Right ventricle myocardium superior (tissue), 1 donor: ENCODE measurements at places on chromosomes 5 and 9.

GRCh38 chr9:70579686-70580085, 165.2 kb upstream of the KLF9 start:
- DNase-seq, result no peak

DNA sequence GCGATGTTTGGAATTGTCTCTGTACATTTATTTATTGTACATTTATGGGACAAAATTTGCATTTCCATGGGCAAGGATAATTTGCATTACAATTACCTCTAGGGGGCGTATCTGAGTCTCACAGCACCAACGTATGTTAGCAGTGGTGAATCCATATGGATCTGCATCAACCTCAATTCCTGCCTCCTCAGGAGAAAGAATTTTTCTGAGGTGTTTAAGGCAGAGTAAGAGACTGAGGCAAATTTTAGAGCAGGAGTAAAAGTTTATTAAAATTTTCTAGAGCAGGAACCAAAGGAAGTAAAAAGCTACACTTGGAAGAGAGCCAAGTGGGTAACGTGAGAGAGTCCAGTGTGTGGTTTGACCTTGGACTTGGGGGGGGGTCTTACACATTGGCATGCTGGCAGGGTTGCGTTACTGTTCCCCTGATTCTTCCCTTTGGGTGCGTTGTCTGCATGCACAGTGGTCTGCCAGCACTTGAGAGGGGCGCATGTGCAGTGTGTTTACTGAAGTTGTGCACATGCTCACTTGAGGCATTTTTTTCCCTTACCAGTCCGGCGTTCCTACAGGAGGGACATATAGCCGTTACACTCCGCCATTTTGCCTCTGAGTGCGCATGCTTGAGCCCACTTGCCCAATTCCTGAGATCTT, 21.0 kb upstream of the RAB14 start:
- DNase-seq, result no peak

GRCh38 chr9:88425538-88425950, 37.3 kb downstream of the SPIN1 start:
- no peak for DNase-seq

DNA sequence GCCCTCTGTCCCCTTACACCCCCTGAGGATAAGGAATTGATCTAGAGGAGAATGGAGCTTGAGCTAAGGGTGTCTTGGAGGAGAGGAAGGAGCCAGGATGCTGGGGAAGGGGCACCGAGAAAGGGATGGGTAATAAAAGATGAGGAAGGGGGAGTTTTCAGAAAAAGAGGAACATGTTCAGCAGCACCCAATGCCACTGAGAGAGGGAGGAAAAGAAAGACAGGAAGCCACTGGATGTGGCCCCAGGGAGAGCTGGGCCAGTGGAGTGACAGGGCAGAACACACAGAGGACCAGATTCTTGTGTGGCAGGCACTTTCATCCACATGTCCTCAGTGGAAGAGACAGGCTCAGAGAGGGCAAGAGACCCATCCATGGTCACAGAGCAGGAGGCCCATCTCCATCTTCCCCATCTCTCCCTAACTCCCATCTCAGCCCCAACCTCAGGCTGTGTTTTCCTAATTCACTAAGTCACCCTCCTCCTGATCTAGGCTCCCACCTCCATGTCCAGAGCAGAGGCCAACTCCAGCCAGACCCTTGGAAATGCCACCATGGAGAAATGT, 7.2 kb downstream of the PFN3 start:
- no peak for DNase-seq

GRCh38 chr5:22539762-22540161, 313.4 kb downstream of the CDH12 start:
- no peak for DNase-seq
